ENCODE measurements at places on chromosomes 6 and 20.

GRCh38 chr6:12196326-12196936, 93.7 kb upstream of the EDN1 start:
- no peak for DNase-seq

DNA sequence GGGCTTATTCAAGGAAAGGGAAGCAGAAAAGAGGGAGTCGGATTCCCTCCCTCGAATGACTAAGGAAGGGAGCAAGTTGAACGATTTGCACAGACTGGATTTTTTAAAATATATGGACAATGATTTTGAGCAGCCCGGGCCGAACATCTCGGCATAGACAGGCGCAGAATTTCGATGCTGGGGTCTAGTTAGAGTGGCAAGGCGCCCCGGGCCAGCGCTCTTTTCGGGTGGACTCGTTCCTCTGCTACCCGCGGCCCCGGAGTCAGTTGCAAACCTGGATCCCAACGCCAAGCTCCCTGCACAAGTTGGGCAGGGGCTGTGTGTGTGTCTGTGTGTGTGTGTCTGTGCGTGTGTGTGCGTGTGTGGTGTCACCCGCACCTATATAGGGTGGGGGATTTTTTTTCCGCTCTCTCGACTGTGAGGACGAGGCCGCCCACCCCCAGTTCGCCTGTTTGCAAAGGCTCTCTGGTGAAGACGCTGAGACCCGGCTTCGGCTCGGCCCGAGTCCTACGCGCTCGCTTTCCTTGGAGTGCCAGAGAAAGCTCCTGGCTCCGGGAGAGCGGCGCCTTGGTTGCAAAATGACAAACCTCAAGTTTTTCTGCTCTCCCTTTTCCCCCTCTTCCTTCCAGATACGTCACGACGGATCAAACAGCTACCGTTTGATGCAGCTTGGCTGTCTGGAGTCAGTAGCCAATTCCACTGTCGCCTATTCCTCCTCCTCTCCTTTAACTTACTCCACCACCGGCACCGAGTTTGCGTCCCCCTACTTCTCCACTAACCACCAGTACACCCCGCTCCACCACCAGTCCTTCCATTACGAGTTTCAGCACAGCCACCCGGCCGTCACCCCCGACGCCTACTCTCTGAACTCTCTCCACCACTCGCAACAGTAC, 1.4 kb downstream of the TFAP2D start:
- no peak for DNase-seq

DNA sequence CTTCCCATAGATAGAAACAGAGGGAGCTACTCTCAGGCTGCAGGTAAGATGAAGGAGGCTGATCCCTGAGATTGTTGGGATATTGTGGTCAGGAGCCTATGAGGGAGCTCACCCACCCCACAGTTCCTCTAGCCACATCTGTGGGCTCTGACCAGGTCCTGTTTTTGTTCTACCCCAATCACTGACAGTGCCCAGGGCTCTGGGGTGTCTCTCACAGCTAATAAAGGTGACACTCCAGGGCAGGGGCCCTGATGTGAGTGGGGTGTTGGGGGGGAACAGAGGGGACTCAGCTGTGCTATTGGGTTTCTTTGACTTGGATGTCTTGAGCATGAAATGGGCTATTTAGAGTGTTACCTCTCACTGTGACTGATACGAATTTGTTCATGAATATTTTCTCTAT, 2.8 kb downstream of the HLA-F start:
- no peak for DNase-seq

DNA sequence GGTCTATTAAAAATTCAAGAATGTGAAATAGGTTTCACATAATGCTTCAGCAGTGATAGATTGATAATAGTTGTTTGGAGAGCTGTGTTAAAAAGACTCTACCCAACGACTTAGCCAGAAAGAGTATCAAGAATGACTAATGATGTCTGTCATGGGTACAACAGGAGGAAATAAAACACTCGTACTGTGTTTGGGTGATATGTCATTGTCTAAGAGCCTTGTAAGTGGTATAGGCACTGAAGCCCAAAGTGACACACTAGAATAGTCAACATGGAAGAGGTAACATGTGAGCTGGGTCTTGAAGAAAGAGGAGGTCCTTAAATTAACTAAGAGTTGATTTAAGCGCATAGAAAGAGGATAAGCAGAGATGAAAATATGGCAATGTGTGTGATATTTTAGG, 471.8 kb upstream of the MAN1A1 start:
- DNase-seq = no peak

DNA sequence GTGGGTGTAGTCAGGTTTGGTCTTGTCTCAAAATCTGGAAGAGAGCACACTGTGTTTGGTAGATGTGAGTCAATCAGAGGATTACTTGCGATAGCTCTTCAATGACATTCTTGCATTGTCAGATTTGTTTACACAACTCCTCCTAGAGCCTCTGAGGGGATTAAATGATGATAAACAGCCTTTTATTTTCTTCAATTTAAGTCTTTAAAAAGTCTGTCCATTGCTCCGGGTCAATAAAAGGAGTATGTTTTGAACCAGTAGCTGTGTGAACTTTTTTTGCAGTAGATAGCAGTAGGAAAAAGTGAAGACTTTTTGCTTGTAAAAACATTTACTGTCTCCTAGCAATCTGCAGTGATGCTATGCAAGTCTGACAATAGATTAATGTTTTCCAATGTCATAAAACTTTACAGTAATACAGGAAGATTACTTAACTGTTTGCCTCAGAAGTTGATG, 49.9 kb downstream of the GJA1 start:
- no peak for DNase-seq

- no peak for DNase-seq
Measured at GRCh38 chr6:34182751-34183531, 37.1 kb upstream of the GRM4 start.

DNA sequence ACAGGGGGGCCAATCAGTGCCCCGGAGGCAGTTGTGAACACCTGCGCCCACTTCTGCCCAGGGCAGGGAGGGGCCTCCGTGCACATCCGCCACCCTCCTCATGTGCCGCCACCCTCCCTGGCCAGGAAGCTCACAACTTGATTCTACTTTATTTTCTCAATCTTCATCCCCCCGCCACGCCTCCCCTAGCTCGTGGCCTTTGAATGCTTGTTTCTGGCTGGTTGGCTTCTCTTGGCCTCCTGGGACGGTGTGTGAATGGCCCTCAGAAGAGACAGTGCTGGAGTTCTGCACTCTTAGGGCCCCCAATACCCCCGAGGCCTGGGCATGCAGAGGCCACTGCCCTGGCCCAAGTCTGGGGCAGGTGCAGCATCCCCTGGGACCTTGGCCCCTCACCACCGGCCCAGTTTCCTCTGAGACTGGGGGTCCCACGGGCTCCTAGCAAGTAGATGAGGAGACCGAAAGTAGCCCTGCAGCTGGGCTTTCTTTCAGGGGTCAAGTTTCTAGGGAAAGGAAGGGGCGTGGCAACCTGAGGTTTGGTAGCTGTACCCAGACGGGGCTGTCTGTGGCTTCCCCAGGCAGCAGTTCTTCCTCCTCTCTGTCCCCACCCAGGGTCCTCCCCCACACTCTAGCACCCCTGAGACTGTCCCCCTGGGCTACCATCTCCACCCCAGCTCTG, 1.3 kb downstream of the RGS19 start:
- no peak for DNase-seq

DNA sequence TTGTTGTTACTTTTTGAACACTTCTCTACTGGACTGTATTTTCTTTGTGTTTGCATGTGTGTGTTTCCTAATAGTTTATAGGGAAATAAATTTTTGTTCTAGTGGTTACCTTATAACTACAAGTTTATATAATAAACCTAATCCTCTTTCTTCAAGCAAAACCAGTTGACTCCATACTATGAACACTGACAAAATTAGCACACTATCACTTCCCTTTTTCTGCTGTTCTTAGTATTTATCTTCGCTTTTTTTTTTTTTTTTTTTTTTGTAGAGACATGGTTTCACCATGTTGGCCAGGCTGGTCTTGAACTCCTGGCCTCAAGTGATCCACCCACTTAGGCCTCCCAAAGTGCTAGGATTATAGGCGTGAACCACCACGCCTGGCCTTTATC, 25.0 kb upstream of the C6orf62 start:
- no peak for DNase-seq

GRCh38 chr6:161273274-161273751, 548 bp downstream of the AGPAT4 start:
- no peak for DNase-seq

DNA sequence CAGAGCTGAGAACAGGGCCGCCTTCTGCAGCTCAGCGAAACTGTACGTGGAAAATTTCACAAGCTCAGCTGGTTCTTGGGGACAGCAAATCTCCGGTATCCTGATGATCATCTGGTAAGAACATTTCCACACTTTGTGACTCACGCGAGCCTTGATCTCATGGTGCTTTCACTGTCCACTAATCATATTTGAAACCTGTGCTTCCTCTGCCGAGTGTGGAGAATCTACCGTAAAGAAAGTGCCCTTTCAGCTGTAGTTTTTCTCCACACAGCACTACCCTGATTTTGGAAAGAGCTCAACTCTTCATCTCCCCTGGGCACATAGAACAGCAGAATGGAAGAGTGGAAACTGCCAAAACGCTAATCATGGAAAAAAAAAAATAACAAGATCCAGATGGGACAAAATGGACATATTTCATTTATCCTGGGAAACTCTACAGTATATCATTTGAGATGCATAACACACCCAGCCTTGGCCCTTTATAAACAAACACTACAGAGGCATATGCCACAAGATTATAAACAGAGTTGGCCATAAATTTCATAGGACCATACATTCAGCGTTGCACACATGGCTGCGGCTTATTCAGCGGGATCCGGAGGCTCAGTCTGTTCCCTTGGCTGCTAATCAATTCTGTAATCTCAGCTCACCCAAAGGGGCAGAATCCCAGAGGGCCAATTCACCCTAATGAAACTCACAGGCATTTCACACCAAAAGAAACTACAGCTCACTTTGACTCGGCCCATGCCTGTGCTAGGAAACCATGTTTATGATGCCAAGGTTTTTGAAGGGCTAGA, 434.5 kb downstream of the HDGFL1 start:
- DNase-seq = peak; percentile 45

- no peak for DNase-seq
Measured at GRCh38 chr6:128208851-128209580, 308.2 kb upstream of the THEMIS start.

DNA sequence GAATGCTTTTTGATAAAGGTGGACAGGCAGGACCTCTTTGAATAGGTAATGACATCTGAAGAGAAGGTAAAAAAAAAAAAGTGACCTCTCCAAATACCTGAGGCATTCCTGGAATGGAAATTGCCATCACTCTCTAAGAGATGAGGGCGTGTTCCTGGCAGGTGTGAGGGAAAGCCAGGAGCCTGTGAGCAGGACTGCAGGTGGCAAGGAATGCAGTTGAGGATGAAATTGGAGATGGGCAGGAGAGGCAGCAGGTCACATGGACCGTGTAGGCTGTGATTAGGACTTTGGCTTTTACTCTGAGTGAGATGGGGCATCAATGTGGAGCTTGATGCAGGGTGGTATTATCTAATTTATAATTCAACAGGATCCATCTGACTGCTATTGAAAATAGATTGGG, 227.4 kb downstream of the LRFN2 start:
- no peak for DNase-seq

- DNase-seq = no peak
Measured at GRCh38 chr6:15735567-15736265, 72.9 kb upstream of the DTNBP1 start.

DNA sequence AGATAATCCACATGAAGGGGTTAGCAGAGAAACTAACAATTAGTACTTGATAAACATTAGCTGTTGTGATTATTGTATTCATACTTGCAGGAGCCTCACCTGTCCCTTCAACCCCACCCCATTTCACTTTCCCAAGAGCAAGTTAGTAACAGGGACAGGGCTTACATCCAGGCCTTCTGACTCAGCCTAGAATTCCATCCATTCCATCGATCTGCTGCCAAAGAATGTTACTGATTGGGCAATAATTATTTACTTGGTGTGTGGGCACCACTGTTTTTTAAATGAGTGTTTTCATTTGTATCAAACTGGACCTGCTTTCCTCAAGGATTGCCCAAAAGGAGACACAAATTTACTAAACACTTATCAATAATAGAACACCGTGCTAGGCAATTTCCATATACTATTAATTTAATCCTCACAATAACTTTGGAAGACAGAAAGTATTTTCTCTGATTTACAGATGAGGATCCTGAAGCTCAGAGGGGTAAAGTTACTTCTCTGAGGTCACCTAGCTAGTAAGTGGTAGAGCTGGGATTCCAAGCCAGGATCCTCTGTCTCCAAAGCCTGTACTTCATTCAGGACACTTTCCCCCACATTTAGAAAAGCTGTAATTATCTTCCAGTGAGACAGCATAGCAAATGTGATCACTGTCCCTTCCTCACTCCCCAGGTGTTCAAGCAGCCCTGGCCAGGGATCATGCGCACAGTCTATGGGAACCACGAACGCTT, 32.8 kb downstream of the GSS start:
- DNase-seq = no peak

DNA sequence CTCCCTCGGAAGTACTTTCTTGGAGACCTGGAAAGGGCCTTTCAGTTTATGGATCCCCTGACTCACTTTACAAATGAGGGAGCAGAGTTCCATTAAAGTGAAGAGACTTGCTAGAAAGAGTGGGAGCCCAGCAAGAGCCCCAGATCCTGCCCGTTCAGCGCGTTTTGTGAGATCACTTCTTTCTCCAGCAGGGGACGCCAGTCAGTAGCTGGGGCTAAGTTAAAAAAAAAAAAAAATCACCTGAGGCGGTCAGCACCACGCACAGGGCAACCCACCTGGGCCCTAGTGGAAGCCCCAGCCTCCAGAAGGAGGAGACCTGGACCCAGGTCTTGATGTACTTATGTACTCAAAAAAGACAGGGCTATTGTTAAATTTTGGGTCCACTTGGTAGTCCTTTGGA, 274.5 kb upstream of the RNF24 start:
- no peak for DNase-seq

DNA sequence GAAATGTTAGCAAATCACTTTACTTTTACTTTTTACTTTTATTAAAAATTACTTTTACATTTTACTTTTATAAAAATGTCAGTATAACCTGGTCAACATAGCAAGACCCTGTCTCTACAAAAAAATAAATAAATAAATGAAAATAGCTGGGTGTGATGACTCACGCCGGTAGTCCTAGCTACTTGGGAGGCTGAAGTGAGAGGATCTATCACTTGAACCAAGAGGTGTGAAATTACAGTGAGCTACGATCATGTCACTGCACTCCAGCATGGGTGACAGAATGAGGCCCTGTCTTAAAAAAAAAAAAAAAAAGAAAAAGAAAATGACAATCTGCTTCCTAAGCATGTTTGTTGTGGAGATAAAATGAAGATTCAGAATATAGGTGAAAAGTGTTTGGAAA, 31.0 kb upstream of the FBXO30 start:
- DNase-seq = no peak

DNA sequence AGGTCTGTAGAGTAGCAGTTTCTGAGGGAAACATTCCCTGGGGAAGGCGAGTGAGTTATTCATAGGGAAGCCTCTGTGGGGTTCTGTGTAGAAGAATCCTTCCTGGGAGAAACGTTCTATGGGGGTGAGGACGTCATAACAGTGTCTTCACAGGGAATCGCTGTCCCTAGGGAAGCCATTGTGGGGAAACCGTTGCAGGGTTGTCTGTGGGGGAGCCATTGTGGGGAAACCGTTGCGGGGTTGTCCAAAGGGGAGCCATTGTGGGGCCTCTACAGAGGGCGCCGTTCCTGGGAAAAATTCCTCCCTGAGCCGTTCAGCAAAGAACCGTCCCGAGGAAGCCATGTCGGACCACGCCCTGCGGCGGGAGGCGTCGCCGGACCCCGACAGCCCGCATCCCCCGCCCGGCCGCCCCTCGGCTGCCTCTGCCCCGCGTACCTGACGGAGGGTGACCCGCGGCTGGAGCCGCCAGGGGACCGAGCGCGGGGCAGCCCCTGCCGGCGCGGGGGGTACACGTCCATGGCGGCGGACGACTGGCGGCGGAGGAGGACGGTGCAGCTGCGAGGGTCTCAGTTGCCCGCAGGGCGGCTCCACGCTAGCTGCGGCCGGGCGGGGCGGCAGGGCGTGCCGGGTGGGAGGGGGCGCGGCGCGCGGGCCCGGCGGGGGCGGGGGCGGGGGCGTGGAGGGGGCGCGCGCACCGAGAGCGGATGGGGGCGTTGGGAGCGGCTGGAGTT, at the start of gene DNAAF9:
Gene DNAAF9 (minus strand): TSS at position 630 of the 731 bp plus-strand sequence. CDS start 112 bp downstream, at position 518.
- no peak for DNase-seq
